ENCODE measurements at places on chromosomes 3 and 15.

DNA sequence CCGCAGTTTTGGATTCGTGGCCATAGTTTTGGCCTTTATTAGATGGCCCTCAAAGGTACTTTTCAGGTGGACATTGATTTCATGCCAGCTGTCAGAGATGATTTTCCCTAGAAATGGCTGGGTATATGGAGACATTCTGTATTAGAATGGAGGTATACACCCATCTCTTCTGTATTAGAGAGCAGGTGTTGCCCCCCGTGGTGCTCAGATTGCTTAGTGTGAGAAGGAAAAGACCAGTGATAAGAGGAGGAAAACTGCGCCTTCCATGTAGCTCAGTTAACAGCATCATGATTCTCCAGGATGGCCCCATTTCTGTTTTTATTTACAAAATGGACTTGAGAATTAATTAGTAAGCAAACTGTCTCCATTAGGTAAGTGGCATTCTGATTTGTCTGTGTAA is 145.9 kb downstream of the IGF1R start:
- peak; percentile 45 for DNase-seq

GRCh38 chr3:33388374-33389100 is 51.7 kb downstream of the UBP1 start:
- no peak for DNase-seq

DNA sequence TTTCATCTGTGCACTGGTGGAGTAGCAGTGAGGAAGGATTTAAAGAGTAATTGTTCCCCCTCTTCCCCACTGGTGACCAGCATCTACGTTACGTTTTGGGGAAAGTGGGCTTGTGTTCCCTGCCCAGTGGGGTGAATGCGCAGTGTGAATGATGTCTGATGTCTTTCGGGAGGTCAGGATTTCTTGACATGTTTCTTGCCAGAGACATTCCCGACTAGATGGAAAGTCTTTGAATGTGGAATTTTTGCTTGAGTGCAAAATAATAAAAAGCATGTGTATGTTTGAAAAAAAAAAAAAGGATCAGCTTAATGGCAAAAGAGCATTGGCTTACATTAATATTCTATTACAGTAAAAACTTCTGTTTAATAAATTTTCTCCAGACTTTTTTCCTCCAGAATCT is 632.2 kb downstream of the FOXP1 start:
- no peak for DNase-seq

GRCh38 chr3:134985864-134986715 is 191.0 kb downstream of the EPHB1 start:
- DNase-seq: no peak

GRCh38 chr15:52791776-52792175 is 1.6 kb upstream of the ONECUT1 start:
- no peak for DNase-seq

GRCh38 chr3:183069086-183069485 is 30.2 kb downstream of the MCCC1 start:
- no peak for DNase-seq

DNA sequence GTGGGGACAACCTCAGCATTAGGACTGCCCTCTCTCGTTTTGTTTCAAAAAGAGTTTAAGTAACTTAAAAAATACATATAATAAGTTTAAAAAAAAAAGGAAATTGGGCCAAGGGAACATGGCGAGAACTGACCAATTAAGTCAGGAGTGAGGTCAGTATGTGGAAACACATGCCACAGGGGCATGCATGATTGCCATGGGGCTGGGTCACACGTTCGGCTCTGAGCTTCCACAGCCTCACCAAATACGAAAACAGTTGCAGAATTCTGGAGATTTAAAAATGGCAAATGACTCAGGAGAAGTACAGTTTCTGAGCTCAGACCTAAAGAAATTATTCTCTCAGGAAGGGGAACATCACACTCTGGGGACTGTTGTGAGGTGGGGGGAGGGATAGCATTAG is 24.1 kb downstream of the PDE8A start:
- DNase-seq: no peak

- no peak for DNase-seq
Measured at GRCh38 chr3:73094951-73095350, 33.5 kb downstream of the EBLN2 start.

DNA sequence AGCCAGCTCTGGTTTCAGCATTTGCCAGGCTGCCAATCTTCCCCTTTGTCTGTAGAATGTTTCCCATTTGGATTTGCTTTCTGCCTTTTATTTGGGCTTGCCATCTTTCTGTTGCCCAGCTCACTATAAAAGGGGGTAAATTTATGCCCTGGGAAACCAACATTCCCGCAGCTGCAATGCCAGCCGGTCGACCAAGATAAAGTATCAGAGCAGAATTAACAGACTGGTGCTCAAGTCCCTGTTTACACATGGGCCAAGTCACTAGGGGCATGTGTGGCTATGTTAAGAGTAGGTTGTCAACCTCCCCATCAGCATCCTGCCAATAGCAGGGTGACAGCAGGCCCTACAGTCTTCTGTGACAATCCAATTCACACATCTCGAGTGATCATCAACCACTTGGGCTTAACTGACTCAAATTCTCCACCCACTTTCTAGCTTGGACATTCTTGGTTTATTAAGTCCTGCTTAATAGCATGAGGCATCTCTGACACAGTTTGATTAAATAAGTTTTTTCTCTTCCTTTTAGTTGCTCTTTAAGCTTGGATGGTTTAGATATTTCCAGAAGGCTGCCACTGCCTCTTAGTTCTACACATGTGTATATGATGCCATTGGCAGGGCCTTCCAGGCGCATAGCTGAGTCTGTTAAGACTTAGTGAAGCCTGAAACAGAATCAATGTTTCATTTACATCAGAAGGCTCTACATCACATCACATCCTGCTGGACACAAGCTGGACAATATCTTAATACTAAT is 24.1 kb upstream of the VEPH1 start:
- DNase-seq: no peak

GRCh38 chr15:31230630-31231485 is 95.8 kb upstream of the KLF13 start:
- DNase-seq: no peak

DNA sequence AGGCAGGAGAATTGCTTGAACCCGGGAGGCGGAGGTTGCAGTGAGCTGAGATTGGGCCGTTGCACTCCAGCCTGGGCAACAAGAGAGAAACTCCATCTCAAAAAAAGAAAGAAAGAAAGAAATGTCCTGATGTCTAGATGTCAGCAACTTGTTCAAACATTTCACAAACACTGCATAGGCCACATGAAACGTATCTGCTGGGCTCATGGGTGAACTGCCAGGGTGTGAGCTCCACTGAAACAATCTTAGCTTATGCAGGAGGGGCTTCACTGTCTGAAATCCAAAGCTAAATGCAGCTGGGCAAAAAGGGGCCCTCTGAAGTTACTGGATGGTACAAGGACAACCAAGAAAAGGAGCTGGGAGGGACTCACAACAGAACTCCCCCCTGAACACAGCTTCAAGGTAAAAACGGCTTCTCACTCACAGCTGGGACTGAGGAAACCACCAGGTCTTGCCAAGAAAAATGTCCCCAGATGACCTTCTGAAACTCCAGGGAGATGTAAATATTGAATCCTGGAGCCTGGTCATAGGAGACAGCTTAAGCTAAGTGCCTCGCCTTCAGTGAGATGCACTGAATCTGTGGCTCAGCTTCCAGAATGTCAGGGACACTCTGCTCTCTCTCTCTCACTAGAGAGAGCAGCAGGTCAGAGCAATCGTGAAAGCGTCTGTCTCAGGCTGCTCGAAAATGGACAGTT is 31.9 kb downstream of the SEC61A1 start:
- no peak for DNase-seq

GRCh38 chr3:39317571-39318169 is 11.8 kb upstream of the CCR8 start:
- no peak for DNase-seq

- no peak for DNase-seq
Measured at GRCh38 chr3:124469555-124469954, 260.7 kb upstream of the UMPS start.

DNA sequence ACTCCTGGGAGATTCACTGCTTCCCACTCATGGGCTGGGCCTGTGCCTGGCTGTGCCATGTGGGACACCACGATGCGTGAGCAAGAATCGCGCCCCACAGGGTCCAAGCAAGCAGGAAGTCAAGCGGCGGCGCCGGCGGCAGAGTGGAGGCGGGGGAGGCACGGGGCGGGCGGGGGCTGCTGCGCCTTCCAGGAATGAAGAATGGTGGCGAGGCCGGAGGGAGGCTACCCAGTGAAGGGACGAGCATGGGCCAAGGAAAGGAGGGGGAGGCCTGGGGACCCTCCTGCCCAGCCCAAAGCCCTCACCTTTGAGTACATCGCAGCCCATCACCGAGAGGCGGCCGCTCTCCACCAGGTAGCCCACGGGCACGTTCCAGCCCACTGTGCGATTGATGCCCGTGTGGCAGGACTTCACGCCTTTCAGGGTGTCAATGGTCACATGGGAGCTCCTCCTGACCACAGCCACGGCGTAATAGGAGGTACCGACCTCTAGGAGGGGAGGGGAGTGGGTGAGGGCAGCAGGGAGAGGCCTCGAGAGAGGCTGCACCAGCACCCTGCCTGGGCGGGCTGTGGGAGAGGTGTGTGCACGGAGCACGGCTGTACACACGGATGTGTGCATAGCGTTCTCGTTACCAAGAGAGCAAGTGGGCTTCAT is 5.5 kb downstream of the MELTF start:
- no peak for DNase-seq

GRCh38 chr15:70407336-70407670 is 309.6 kb upstream of the TLE3 start:
- DNase-seq: no peak

- no peak for DNase-seq
Measured at GRCh38 chr3:9500108-9501050, 53.2 kb downstream of the LHFPL4 start.
